ENCODE measurements at places on chromosomes 7 and 10.

GRCh38 chr10:58746474-58747185, 234.0 kb downstream of the BICC1 start:
- DNase-seq: no peak

DNA sequence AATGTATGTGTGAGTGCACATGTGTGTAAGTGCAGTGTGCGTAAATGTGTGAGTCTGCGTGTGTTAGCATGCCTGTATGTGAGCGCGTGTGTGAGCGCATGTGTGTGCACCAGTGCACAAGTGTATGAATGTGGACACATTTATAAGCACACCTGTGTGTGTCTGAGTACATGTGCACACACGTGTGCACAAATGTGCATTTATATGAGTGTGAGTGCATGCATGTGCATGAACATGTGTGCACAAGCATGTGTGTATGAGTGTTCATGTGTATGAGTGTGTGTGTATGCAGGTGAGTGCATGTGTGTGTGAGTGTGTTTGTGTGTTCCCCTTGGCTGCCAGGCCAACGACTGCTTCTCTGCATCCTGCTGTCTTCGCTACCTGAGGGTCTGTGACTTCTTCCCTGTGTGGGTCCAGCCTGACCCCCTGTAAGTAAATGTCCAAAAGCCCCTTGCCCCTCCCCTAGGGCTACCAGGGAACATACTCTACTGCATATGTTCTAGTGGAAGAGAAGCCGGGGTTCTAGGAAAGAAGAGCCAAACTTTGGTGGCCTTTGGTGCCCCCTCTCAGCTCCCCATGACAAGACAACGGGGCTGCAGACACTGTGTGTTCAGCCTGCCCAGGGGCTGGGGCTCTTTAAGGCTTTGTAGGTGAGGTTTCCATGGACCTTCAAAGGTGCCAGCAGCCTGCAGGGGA, 17.0 kb downstream of the GOLGA7B start:
- DNase-seq: peak; percentile 46

DNA sequence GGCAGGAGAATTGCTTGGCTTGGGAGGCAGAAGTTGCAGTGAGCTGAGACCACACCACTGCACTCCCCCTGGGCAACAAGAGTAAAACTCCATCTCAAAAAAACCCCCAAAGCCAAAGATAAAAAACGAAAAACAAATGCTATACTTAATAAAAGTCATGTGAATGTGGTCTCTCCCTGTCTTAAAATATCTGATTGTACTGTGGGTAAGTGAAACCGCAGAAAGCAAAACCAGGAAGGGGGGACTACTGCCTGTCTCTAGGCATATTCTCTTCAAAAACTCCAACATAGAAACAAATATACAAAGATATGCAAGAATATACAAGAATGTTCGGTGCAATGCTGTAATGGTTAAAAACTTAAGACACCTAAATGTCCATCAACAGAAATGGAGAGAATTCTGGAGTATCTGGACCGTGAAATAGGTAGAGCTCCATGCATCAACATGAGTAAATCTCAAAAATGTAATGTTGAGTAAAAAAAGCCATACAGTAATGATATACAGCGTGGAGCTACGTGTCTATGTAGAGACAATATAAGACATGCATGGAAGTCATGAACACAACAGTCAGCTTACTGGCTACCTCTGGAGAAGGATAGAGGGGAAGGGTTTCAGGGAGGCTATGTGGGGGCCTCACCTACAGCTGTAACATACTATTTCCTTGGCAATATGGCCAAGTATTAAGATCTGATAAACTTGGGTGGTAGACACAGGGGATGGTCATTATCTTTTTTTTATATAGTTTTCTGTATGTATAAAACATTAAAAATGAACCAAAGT, 2.1 kb downstream of the ZNF394 start:
- DNase-seq: no peak

GRCh38 chr10:4396401-4397283, 429.4 kb upstream of the AKR1E2 start:
- no peak for DNase-seq

DNA sequence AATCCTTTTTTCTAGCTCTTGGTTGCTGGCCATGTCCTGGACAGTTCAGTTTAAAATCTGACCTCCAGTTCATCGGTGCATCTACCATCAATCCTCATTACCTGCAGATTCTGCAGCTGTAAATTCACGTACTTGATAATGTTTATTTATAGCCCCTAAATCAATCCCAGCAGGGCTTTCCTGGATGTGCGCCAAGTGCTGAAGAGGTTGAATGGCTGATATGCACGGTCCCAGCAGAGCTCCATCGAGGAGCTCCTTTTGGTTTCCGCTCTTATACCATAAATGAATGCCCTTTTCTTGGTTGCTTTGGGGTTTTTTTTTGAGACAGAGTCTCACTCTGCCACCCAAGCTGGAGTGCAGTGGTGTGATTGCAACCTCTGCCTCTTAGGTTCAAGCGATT, 91.2 kb upstream of the CCZ1B start:
- no peak for DNase-seq

DNA sequence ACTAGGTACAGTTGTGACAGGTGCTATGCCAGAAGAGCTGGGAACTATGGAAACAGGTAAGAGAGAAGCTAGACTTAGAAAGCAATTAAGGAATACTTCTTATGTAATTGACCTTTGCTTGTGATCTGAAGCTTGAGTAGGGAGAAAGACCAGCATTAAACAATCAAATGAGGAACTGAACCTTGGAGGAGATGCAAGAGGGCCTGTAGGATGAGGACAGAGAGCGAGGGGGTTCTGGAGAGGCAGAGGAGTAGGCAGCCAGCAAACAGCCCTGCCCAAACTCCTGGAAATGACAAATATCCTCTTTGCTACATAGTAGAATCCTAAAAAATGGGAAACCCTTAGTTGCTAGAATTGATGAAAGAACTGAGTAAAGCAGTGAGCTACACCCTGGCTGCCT, 41.6 kb upstream of the FAM204A start:
- DNase-seq: no peak

DNA sequence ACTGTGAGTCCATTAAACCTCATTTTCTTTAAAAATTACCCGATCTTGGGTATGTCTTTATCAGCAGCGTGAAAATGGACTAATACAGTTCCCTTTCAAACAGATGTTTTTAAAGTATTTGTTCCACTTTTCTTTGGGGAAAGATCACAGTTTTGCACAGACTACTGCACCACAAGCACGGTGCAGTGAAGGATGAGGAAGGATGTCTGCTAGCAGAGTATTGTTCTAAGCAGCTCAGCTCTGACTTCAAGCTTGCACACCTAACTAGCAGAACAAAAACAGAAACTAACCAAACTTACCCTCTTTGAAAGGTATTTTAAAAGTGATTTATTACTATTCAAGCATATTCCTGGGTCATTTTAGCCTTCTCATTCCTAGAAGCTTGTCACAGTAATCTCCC, 20.0 kb downstream of the THNSL1 start:
- DNase-seq: no peak

GRCh38 chr10:31142026-31142425, 110.4 kb upstream of the ZNF438 start:
- no peak for DNase-seq

DNA sequence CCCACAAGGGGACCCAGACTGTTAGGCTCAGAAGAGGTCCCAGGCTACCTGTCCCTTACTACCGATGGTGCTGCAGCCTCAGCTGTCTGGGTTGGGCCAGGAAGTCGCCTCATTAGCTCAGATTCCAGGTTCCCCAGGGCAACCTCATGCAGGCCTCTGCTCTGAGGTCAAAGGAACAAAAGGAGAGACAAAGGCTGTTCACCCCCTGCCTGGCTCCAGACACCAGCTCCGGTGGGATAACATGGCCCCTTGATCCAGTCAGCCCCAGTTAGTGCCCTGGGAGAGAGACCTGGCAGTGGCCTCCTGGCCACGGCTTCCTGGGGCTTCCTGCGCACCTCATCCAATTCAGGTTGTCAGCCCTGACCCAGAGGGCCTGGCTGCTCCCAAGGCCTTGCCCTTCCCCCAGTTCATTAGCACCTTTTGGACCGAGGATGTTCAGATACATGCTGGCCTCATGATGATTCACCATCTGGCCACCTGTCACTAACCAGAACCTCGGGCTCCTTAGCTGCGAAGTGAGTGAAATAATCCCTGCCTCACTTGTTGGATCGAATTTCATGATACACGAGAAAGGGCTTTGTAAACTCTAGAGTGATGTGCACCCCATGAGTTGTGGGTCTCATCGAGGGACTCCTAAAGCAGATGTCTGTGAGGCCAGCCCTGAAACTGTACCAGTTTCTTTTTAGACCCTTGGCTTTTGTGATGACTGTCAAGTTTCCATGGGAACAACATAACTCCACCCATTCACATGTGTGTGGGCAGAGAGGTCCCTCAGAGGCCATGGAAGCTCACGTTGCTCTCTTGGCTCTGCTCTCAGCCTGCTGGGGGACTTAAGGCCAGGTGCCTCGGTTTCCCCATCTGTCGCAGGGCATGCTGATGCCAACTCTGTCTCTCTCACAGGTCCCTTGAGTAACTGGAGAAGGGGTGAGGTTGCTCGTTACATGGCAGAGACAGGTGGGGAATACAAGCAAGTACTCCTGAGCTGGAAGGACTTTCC, 79.5 kb upstream of the PCBD1 start:
- DNase-seq: no peak

GRCh38 chr7:3083350-3083749, 39.7 kb upstream of the CARD11 start:
- DNase-seq: no peak

GRCh38 chr7:1767524-1767923, 97.4 kb downstream of the ELFN1 start:
- no peak for DNase-seq

DNA sequence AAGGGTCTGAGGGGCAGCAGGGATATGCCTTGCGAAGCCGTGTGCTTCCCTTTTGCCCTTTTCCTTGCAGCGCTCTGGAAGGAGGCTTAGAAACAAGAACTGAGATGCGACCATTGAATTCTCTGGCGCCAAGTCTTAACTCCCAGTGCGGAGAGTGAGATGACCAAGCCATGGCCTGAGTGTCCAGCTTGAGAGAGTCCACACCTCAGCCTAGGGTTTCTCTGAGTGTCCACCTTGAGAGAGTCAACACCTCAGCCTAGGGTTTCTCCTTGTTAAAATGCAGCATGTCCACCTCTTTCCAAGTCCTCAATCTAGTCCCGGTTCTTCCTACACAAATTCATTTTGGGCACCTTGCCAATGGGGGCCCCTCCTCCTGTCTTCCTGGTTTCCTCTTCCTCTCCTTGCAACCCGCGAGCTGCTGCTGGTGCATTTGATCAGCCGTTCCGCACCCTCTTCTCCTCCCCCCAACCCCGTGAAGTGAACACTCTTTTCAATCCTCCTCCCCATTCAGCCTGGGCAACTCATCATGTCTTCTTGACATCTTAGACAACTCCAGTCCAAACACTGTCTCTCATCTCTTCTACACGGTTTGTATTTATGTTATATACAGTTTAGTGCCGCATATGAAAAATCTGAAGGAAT, 178.2 kb upstream of the PITRM1 start:
- DNase-seq: no peak

GRCh38 chr10:67662415-67662814, 33.6 kb downstream of the CTNNA3 start:
- no peak for DNase-seq

GRCh38 chr7:31019509-31019908, 32.6 kb upstream of the ADCYAP1R1 start:
- DNase-seq: no peak

GRCh38 chr7:10913457-10913856, 60.2 kb upstream of the PHF14 start:
- no peak for DNase-seq

- DNase-seq: no peak
Measured at GRCh38 chr10:14349081-14349480, 18.4 kb upstream of the FRMD4A start.

GRCh38 chr10:52679117-52679516, 93.5 kb downstream of the MBL2 start:
- no peak for DNase-seq

DNA sequence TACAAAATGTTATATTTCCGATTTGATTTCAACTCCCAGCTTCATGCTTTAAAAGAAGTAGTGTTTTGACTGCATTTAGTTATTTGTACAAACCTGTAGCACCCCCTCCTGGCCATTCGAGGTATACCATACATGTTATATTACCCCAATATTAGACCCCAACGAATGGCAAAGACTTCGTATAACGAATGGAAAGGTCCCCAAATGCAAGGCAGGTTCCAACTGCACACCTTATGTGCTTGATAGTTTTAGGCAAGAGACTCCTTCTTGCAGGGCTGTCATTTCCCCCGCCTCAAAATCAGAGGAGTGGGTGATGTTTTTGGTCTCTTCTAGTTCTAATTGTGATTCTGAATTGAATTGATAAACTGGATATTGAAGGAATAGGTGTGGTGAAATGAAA, 101.1 kb upstream of the TARP start:
- no peak for DNase-seq

DNA sequence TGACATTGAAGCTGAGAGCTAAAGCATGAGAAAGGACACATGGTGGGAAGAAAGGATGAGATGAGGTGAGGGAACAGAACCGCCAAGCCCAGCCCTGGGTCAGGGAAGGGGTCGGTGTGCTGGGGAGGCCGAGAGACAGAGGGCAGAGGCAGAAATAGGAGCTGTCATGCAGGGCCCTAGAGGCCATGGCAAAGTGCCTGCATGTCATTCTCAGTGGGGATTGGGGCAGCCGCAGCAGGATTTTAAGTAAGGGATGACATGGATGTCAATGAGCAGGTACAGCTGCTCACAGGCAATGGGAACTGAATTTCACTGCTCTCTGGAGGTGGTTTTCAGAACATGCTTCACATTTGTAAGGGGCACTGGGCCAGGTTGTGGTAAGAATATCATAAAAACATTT, 227.4 kb downstream of the RAB11FIP2 start:
- DNase-seq: no peak

GRCh38 chr10:85786401-85786899, 580.1 kb downstream of the GRID1 start:
- DNase-seq: no peak

DNA sequence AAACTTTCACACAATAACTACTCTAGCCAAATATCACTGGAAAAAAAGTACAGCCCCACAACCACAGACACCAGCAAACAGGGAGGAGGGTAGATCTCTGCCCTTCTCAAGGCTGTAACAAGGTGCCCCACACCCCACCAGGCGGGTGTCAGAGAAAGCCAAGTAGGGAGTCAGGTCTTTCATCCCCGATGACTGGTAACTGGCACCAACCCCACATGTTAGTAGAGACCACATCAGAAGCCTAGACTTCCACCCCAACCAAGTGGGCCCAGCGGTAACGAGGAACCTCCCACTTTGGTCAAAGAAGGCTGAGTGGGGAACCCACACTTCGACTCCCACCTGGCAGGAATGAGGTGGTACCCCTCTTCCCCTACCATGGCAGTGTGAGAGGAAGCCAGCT, 16.4 kb upstream of the RUFY2 start:
- DNase-seq: no peak

- DNase-seq: no peak
Measured at GRCh38 chr7:127683776-127684681, 32.0 kb downstream of the SND1 start.

- DNase-seq: no peak
Measured at GRCh38 chr7:144057954-144058353, 9.2 kb downstream of the OR2A5 start.

GRCh38 chr10:131891196-131891928, 9.4 kb upstream of the PPP2R2D start:
- no peak for DNase-seq

- DNase-seq: no peak
Measured at GRCh38 chr10:13392701-13393100, 44.6 kb upstream of the SEPHS1 start.

- DNase-seq: no peak
Measured at GRCh38 chr10:60570896-60571295, 181.2 kb upstream of the ANK3 start.

GRCh38 chr7:138024765-138025164, 22.9 kb upstream of the CREB3L2 start:
- DNase-seq: no peak

GRCh38 chr7:47647918-47648250, 66.0 kb upstream of the TNS3 start:
- no peak for DNase-seq
